ENCODE measurements at places on chromosomes 5 and 9.

DNA sequence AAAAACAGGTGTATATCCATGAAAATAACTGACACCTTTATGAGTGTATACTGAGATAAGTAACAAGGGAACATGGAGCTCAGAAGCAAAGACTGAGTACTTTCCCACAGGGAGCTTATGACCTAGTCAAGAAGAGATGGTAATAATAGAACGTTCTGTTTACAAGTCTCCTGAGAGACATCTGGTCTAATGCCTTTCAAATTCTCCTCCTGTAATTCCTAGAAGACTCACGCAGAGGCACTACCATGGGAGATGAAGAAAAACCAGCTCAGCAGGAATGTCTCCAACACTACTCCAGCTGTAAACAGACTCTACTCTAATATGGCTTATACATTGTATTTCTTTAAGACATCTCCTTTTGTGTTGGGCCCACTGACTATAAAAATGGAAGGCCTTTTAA is 503.6 kb upstream of the TUSC1 start:
- DNase-seq = no peak

GRCh38 chr9:137986268-137987099 is 108.9 kb downstream of the CACNA1B start:
- DNase-seq = no peak

- DNase-seq = no peak
These were observed 46.7 kb downstream of the UHRF2 start for GRCh38 chr9:6459718-6460117.

DNA sequence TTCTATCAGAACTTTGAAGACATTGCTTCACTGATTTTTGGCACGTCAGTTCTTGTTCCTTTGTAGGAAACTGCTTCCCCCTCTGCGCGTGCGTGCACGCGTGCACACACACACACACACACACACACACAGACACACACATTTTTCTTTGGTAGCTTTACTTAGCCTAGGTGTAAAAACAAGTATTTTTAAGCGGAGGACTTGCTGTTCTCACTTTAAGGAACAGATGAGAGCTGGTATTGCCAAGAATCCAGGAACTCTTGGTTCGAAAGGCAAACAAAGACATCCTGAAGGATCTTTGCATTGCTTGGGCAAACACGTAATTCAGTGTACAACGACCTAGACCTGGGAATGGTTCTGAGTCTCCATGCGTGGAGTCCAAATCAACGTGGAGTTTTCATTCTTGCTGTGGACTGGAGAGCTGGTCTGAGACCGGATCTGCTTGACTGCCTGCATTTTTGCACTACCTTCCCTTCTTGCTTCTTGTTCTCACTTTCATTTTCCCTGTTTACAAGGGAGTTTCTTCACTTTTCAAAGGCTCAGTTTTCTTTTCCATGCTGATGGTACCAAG is 8.2 kb downstream of the TMEM268 start:
- DNase-seq = no peak

- no peak for DNase-seq
These were observed 374.7 kb upstream of the GRIN3A start for GRCh38 chr9:102113191-102113590.

GRCh38 chr5:170497311-170498038 is 6.3 kb upstream of the KCNIP1 start:
- DNase-seq = no peak

DNA sequence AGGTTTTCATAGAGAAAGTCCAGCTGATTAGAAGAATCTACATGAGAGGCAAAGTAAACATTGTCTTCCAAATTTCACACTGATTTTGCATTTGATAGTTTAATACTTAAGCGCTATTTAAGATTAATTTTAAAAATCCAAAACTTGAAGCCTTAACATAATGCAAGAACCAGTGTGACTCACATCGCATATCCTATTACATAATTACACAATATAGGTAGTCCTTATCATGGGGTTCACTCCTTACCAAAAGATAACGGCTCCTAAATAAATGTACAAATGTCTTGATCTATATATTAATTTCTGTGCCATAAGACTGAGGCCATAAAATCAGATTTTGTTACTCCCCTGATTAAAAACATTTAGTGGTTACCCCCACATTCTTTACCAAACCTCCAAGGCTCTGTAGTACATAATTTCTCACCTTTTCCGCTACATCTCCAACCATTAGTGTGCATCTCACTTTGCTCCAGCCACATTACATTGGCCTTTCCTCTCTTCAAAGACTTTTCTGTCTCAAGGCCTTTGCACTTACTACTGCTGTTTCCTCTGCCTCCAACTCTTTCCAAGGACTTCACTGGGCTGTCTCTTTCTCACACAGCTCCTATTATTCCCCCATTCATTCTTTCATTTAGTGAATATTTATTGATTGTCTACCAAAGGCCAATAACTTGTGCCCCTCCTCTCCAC is 1.0 kb downstream of the RIOK2 start:
- DNase-seq = no peak

DNA sequence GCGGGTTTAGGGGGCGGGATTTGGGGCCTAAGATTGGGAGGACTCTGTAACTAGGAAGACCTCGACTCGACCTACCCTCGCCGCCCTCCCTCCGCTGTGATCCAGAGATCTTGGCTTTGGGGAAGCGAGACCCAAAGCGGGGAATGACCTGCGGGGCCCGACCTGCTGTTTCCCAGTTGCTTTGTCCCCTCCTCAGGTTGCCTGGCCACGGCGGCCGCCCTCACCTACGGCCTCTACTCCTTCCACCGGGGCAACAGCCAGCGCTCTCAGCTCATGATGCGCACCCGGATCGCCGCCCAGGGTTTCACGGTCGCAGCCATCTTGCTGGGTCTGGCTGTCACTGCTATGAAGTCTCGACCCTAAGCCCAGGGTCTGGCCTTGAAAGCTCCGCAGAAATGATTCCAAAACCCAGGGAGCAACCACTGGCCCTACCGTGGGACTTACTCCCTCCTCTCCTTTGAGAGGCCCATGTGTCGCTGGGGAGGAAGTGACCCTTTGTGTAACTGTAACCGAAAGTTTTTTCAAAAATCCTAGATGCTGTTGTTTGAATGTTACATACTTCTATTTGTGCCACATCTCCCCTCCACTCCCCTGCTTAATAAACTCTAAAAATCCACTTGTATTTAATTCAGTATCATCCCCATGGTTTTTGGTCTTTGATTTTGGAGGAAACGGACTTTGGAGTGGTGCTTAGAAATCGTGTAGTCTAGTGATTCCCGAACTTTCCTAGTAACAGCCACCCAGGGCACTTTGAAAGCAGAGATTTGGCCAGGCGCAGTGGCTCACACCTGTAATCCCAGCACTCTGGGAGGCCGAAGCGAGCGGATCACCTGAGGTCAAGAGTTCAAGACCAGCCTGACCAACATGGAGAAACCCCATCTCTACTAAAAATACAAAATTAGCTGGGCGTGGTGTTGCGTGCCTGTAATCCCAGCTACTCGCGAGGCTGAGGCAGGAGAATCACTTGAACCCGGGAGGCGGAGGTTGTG is 878 bp downstream of the HIGD2A start:
- DNase-seq = no peak

DNA sequence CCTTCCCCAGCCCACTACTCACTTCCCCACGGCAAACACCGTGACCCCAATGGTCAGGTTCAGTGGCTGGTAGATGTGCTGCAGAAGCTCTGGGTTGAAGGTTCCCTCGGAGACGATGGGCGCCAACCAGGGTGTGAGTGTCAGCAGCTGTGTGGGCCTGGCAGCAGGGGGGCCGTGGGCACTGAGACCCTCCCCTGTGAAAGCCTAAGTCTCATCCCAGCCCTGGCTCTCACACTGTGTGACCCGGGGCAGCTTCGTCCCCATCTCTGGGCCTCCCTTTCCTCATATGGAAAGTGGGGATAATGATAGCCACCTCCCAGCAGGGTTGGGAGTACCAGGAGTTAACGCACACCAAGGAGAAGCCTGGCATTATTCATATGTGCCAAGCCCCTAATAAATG is 8.6 kb downstream of the GBGT1 start:
- DNase-seq = no peak

DNA sequence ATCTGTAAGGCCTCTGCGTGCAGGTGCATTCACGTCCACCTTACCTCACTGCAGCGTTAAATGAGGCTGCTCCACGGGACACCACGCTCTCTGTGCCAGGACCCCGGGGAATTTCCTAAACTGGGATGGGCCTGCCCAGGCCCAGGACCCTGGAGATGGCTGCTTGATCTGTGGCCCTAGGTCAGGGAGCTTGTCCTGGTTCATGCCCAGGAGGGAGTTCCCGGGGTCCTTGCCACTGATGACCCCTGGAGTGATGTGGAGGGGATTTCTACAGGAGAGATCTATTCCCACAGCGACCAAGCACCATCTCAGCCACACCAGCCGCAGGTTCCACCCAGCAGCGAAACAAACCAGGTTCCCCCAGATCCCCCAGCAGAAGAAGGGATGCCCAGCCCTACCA is 3.5 kb downstream of the OR2V1 start:
- no peak for DNase-seq

GRCh38 chr9:128053560-128053959 is 13.6 kb downstream of the NAIF1 start:
- no peak for DNase-seq

- no peak for DNase-seq
These were observed 4.0 kb downstream of the NADK2 start for GRCh38 chr5:36237751-36238150.

DNA sequence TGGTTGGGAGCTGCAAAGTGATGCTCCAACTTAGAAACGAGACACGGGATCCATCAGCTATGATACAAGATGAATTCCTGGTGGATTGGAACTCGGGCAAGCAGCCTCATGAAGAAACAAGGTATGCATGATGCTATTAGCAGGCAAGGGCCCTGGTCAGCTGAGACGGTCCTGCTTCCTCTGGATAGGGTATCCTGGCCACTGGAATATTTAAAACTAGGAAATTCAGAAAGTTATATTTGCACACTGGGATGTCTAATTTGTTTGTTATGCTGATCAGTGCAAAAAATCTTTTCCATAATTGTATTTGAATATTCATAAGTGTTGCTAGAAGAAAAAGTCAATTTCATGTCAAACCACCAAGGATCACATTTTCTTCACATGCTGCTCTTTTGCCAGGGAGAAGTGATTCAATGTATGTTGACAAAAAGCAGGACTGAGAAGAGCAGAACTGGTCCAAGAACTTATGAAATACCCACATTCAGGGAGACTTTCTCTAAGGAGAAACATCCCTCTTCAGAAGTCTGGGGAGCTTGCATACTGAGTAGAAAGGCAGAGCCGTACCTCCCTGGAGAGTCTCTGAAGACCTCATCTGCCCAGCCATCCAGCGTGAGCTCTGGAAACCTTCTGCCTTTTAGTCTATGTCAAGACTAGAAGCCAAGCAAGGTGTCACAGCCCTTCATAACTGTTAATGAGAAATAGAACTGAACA is 6.7 kb upstream of the NXNL2 start:
- DNase-seq = no peak

- DNase-seq = no peak
These were observed 1.2 kb upstream of the SMARCA2 start for GRCh38 chr9:2013743-2014475.

GRCh38 chr9:8429157-8429556 is 629.6 kb upstream of the DMAC1 start:
- DNase-seq = no peak

GRCh38 chr5:79235261-79235633 is 684 bp upstream of the JMY start:
- no peak for DNase-seq

- no peak for DNase-seq
These were observed 72.5 kb upstream of the RXRA start for GRCh38 chr9:134253606-134254205.

GRCh38 chr5:40124367-40124766 is 555.3 kb upstream of the PTGER4 start:
- DNase-seq = peak; percentile 2

GRCh38 chr9:106829666-106830408 is 33.1 kb upstream of the ZNF462 start:
- DNase-seq = no peak

GRCh38 chr5:176319827-176320554 is 41.6 kb downstream of the KIAA1191 start:
- no peak for DNase-seq

- DNase-seq = no peak
These were observed 103.4 kb downstream of the OTULIN start for GRCh38 chr5:14767735-14768507.

GRCh38 chr9:133843751-133844397 is 105.7 kb upstream of the SARDH start:
- no peak for DNase-seq

- DNase-seq = no peak
These were observed 209.4 kb upstream of the TLE4 start for GRCh38 chr9:79362100-79363081.

GRCh38 chr5:71899865-71900342 is 180.8 kb downstream of the CARTPT start:
- DNase-seq = no peak
